MG63 (cell line): ENCODE measurements at places on chromosomes 11 and 22. TPM values are rescaled to one million over a fixed set of nuclear protein-coding genes. Genes with fewer than 3 reads are reported as not detected.
A peak's percentile ranks its signal among the peaks of the same experiment; 100 is the strongest.

- no peak for DNase-seq
These were observed 1999.8 kb downstream of the LRRC4C start for GRCh38 chr11:39459606-39460005.

- DNase-seq, result no peak
These were observed at the start of gene SPON1 for GRCh38 chr11:13962562-13963168. TSS of gene SPON1 (plus strand) at chr11:13962723. CDS start at chr11:13962905, 182 bp downstream.

GRCh38 chr11:74744277-74744676 lies 4.4 kb upstream of the RNF169 start:
- no peak for DNase-seq

DNA sequence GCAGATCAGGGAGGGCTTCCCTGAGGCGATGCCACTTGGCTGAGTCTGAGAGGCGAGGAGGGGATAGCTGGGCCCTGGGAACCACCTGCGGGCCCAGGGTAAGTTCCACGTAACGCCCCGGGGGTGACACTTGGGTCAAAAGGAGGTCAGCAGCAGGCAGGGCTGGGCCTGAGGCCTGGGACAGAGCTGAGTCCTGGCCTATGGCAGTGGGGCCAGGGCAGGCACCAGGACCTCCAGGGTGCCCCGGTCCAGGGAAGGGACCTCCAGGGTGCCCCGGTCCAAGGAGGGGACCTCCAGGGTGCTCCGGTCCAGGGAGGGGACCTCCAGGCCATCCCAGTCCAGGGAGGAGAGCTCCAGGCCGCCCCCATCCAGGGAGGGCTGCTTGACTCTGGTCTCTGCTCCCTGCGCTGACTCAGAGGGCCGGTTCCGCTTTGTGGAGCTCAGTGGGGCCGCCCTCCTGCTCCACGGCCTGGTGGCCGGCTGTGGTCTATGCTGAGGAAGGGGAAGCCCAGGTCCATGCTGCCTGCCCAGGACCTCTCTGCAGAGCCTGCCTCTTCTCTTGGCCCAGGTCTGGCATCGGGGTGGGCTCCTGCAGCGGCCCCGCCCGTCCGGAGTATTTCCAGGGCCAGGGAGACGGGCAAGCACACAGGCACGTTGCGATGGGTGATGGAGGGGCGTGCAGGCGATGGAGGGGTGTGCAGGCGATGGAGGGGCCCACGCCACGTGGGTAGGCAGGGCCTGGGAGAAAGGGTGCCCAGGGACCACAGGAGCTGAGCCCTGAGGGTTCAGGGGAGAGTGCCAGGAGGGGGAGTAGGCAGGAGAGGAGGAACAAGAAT lies 19.5 kb upstream of the WNT7B start:
- DNase-seq, result peak; percentile 43

GRCh38 chr11:46508360-46508759 lies 85.5 kb downstream of the AMBRA1 start:
- no peak for DNase-seq

DNA sequence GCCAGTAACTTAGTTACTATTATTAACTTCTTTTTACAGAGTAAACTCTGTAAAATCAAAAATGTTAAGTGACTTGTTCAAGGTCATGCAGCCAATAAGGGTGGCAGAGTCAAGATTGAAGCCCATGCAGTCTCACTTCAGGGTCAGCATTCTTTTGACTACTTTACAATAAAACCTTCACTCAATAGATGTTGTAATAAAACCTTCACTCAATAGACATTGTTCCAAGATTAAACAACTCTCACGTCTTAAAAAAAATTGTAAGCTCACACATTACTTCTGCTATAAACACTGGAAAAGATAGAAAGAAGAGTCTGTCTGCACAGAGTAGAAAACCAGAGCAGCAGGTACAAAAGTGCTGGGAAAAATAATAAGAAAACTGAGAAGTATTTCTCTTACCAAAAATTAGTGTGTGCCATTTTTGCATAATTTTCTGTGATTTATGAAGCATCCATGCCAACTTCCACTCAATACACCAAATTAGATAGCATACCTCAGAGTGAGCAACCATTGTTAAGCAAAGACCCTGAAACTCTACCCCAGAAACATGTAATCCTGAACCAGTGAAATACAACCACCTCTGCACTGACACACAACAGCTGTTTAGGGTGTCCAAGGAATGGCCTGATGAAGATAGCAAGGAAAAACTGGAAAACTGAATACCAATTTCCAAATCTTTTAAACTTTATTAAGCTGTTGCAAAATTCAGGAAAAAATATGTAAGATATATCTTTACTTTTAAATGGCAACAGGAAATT lies 4.9 kb upstream of the SOX6 start:
- no peak for DNase-seq

GRCh38 chr11:21634956-21635355 lies 557.9 kb upstream of the ANO5 start:
- no peak for DNase-seq

The TIGD3 gene
- total RNA-seq, result 0.36 and 2.2 TPM in 2 replicates

The FAM181B gene
- not detected in 2 replicates for total RNA-seq

The OR5B21 gene
- not detected in 2 replicates for total RNA-seq
